ENCODE measurements at places on chromosomes 4 and X. TPM values are rescaled to one million over a fixed set of nuclear protein-coding genes. Genes with fewer than 3 reads are reported as not detected.

DNA sequence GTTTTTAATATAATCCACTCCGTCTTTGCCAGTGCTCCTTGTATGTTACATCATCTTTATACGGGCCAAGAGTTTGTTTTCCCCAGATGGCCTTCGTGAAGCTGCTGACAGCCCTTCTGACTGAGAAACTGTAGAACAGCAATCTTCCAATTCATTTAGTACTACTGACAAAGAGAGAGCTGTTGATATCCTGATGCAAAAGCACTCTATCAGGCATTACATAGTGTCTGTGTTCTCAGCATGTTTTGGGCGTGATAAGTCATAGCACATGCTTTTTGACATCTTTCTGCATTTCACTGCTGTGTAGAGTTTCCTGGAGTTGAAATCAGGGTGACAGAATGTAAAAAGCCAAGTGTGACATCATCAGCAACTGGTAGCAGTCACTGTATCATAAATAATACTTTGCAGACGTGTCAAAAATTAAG lies 746.3 kb upstream of the FAM241A start:
- H3K4me3 ChIP-seq: no peak overlapping the region
- peaks cover 2% of the 10 kb centered on the region for H3K27me3 ChIP-seq
- DNase-seq: no peak
- no peak overlapping the region for H3K27ac ChIP-seq
- no peaks in the 10 kb centered on the region for H3K4me1 ChIP-seq

GRCh38 chr4:108303488-108304177 lies 134.9 kb upstream of the LEF1 start:
- no peaks in the 10 kb centered on the region for H3K36me3 ChIP-seq
- DNase-seq: no peak
- no peak overlapping the region for H3K27ac ChIP-seq
- H3K4me1 ChIP-seq: no peaks in the 10 kb centered on the region
- peaks cover 2% of the 10 kb centered on the region for H3K27me3 ChIP-seq

GRCh38 chr4:89009761-89010369 lies 47.1 kb downstream of the FAM13A start:
- no peak for DNase-seq
- no peak overlapping the region for H3K4me3 ChIP-seq
- no peaks in the 10 kb centered on the region for H3K27me3 ChIP-seq
- H3K36me3 ChIP-seq: peaks cover 16% of the 10 kb centered on the region

DNA sequence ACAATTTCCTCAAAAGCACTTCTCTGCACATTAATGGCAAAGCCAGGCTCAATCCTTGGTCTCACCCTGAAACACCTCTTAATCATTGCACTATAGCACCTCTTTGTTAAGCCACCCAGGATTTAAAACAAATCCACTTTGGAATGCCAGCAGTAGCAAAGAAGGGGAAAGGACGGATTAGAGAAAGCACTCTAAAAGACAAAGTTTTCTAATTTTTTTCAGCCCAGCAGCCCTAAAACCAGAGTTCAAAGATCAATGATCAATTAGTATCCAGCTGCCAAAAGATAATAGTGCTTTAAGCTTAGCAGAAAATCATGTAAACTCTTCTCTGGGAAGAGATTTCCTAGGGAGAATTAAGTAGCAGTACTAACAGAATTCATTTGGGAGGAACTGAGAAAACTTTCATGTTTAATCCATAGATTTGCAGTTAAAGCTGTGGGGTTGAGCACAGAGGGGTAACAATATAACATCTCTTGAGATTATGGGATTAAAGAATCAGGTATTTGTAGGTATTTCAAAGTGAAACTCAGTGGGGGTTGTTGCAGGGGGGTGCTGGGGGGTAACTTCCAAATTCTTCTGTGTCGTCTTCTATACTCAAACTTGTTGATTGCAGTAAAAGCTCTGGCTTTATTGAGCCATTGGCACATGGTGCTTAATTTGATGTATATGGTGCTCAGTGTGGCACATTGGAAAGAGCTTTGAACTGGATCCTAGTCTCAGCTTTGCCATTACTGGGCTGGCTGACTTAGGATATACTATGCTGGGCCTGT lies 61.8 kb downstream of the LRRC66 start:
- no peaks in the 10 kb centered on the region for H3K36me3 ChIP-seq
- DNase-seq: no peak
- no peak overlapping the region for H3K4me3 ChIP-seq
- H3K4me1 ChIP-seq: no peaks in the 10 kb centered on the region

ITM2A gene
- not detected for total RNA-seq

GABRB1 gene
- not detected for total RNA-seq

IGFBP7 gene
- 3,484 TPM for total RNA-seq

- H3K4me3 ChIP-seq: no peak overlapping the region
- H3K27me3 ChIP-seq: peaks cover 15% of the 10 kb centered on the region
- H3K4me1 ChIP-seq: no peaks in the 10 kb centered on the region
- H3K36me3 ChIP-seq: no peaks in the 10 kb centered on the region
These were observed 16.2 kb downstream of the SHOX start for GRCh38 chrX:646796-647195.

REELD1 gene
- total RNA-seq: not detected

SYP gene
- total RNA-seq: 1.5 TPM

GRCh38 chrX:65811558-65812228 lies 144.2 kb downstream of the MSN start:
- H3K4me3 ChIP-seq: no peak overlapping the region
- H3K36me3 ChIP-seq: no peaks in the 10 kb centered on the region
- DNase-seq: no peak
- H3K27me3 ChIP-seq: no peaks in the 10 kb centered on the region
- H3K27ac ChIP-seq: no peak overlapping the region

GRCh38 chr4:63049278-63049677 lies 1360.0 kb downstream of the TECRL start:
- H3K4me3 ChIP-seq: peak overlapping the region; percentile 31
- no peaks in the 10 kb centered on the region for H3K36me3 ChIP-seq
- no peaks in the 10 kb centered on the region for H3K27me3 ChIP-seq
- no peak for DNase-seq
- peak overlapping the region; percentile 96 for H3K27ac ChIP-seq
- H3K4me1 ChIP-seq: peaks cover 49% of the 10 kb centered on the region

PTTG2 gene
- total RNA-seq: not detected

DCAF8L2 gene
- not detected for total RNA-seq

DNA sequence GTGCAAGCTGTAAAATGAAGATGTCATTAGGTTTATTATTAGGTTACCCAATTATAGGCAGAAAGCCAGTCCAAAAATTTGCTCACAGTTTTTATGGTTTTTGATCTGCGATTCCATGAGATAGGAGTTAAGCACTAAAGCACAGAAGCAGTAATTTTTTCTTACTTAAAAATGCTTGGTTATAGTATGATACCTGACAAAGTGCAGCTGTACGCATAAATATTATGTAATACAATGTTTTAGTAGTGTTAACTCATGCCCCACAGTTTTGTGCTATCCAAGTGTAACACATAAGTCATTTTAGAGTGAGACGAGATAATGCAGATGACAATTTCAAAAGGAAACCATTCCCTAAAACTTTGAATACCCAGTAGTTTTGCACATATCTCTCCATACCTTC lies 357.8 kb downstream of the TMA16 start:
- DNase-seq: no peak
- H3K27ac ChIP-seq: no peak overlapping the region
- no peaks in the 10 kb centered on the region for H3K36me3 ChIP-seq
- H3K4me3 ChIP-seq: no peak overlapping the region
- H3K27me3 ChIP-seq: peaks cover 2% of the 10 kb centered on the region
- H3K4me1 ChIP-seq: no peaks in the 10 kb centered on the region

DNA sequence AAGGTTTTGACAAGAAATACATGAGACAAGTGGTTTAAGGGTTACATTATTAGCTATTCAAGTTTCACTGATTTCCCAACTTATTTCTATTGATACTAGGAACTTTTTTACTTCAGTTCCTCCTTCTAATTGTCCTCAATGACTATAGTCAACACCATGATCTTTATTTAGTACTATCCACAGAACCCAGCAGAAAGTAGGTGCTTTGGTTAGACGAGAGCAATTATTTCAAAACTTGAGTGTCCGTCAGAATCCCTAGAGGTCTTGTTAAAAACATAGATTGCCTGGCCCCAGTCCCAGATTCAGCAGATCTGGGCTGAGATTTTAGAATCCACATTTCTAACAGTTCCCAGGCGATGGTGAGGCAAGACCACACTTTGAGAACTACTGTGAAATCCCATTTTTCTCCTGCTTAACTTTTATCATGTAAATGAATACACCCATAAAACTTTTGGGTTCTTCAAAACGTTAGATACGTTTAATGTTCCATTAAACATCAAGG lies 17.9 kb downstream of the EXOC1 start:
- peaks cover 40% of the 10 kb centered on the region for H3K36me3 ChIP-seq
- H3K4me1 ChIP-seq: peaks cover 11% of the 10 kb centered on the region
- DNase-seq: no peak
- no peaks in the 10 kb centered on the region for H3K27me3 ChIP-seq

DNA sequence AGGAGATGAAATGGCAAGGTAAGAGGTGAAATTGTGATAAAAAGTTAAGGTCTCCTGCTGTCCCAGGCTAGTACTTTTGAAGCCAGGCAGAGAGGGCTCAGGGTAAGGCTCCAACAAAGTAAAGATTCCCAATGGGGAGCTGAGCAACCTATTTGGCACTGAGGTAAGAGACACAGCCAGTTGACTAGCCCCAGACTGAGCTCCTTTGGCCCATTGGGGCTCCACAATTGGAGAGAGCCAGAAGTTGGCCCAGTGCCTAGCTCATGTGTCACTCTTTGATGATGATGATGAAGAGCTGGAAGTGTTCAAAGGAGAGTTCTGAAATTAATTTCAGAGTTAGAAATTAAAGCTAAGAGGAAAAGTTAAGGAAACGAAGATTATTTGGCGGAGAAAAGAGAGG lies 94.6 kb downstream of the RLIM start:
- peak; percentile 48 for DNase-seq
- no peaks in the 10 kb centered on the region for H3K36me3 ChIP-seq
- H3K27me3 ChIP-seq: no peaks in the 10 kb centered on the region
- no peaks in the 10 kb centered on the region for H3K4me1 ChIP-seq
- H3K27ac ChIP-seq: no peak overlapping the region

TMPRSS11F gene
- not detected for total RNA-seq

DNA sequence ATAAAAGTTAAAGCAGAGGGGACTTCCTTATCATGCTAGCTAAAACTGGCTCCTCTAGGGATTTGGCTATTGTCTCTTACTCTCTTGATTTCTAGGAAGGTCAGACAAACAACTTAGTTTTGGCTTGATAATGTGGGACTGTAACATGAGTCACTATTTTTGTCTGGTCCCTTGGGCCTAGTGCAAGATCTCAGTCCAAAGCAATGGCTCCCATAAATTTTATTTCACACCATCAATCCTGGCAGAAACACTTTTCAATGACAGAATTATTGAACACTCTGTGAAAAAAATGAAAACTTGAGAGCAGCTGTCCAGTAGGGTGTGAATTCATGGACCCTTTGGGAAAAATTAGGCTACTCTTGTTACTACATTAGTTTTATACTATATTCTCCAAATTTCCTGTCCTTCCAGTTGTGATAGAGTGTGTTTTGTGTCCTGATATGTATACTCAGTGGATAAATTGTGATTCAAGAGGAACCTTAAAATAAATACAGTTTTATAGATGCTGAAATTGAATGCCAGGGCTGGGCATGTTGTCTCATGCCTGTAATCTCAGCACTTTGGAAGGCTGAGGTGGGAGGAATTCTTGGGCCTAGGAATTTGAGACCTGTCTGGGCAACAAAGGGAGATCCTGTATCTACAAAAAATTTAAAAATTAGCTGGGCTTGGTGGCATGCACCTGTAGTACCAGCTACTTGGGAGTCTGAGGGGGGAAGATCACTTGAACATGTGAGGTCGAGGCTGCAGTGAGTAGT lies 10.8 kb upstream of the SNCA start:
- H3K27ac ChIP-seq: no peak overlapping the region
- no peaks in the 10 kb centered on the region for H3K4me1 ChIP-seq
- DNase-seq: no peak
- no peaks in the 10 kb centered on the region for H3K36me3 ChIP-seq
- H3K4me3 ChIP-seq: no peak overlapping the region

GRCh38 chr4:42711496-42711895 lies 54.6 kb upstream of the ATP8A1 start:
- peaks cover 9% of the 10 kb centered on the region for H3K27me3 ChIP-seq
- H3K4me1 ChIP-seq: no peaks in the 10 kb centered on the region
- no peak overlapping the region for H3K4me3 ChIP-seq
- H3K36me3 ChIP-seq: no peaks in the 10 kb centered on the region
- no peak for DNase-seq

DNA sequence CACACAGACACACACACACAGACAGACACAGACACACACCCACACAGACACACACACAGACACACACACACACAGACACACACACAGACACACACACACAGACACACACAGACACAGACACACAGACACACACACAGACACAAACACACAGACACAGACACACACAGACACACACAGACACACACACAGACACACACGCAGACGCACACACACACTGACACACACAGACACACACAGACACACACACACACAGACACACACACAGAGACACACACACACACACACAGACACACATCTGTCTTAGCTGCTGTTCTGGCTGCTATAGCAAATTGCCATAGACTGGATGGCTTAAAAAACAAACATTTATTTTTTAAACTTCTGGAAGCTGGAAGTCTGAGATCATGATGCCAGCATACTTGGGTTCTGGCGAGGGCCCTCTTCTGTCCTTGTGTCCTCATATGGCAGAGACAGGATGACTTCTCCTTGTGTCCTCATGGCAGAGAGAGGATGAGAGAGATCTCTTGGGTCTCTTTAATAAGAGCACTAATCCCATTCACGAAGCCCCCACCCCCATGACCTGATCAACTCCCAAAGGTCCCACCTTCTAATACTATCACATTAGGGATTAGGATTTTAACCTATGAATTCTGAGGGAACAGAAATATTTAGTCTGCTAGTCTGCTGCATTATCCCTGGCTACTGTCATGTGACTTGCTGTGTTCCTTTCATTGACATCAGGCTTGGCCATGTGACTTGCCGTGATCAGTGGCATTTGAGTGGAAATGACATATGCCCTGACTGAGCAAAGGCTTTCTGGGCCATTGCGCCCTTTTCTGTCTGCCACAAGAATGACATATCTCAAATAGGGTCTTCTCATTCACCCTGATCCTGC lies 32.7 kb upstream of the RASGEF1B start:
- H3K4me3 ChIP-seq: no peak overlapping the region
- H3K27me3 ChIP-seq: peaks cover 9% of the 10 kb centered on the region
- no peak for DNase-seq
- H3K27ac ChIP-seq: no peak overlapping the region

GRCh38 chrX:35826503-35826902 lies 28.4 kb downstream of the MAGEB16 start:
- H3K4me3 ChIP-seq: no peak overlapping the region
- no peak for DNase-seq
- H3K36me3 ChIP-seq: no peaks in the 10 kb centered on the region
- no peaks in the 10 kb centered on the region for H3K27me3 ChIP-seq

DNA sequence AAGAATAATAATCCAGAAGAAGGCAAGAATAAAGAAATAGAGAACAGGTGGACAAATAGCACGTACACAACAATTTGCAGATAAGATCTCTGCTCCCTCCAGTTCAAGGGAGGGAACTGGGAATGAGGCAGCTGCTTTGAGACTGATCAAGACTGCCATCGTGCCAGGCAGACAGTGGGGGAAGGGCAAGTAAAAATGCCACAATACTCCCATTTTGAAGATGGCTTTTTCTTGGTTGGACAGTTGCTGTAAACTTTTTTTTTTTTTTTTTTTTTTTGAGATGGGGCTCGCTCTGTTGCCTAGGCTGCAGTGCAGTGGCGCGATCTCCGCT lies 17.2 kb downstream of the USP11 start:
- no peak overlapping the region for H3K27ac ChIP-seq
- H3K4me1 ChIP-seq: no peaks in the 10 kb centered on the region
- no peak for DNase-seq
- H3K27me3 ChIP-seq: no peaks in the 10 kb centered on the region

GRCh38 chrX:150364347-150365050 lies 1.4 kb downstream of the MAMLD1 start:
- DNase-seq: no peak
- H3K27ac ChIP-seq: peak overlapping the region; percentile 41
- H3K27me3 ChIP-seq: no peaks in the 10 kb centered on the region
- no peaks in the 10 kb centered on the region for H3K36me3 ChIP-seq

FMR1NB gene
- total RNA-seq: not detected

FATE1 gene
- total RNA-seq: not detected

Data from osteocyte (in vitro differentiated cells).